ENCODE measurements at places on chromosomes 7 and 10.

GRCh38 chr7:123647106-123647730 is 8.4 kb upstream of the LMOD2 start:
- no peak for DNase-seq

DNA sequence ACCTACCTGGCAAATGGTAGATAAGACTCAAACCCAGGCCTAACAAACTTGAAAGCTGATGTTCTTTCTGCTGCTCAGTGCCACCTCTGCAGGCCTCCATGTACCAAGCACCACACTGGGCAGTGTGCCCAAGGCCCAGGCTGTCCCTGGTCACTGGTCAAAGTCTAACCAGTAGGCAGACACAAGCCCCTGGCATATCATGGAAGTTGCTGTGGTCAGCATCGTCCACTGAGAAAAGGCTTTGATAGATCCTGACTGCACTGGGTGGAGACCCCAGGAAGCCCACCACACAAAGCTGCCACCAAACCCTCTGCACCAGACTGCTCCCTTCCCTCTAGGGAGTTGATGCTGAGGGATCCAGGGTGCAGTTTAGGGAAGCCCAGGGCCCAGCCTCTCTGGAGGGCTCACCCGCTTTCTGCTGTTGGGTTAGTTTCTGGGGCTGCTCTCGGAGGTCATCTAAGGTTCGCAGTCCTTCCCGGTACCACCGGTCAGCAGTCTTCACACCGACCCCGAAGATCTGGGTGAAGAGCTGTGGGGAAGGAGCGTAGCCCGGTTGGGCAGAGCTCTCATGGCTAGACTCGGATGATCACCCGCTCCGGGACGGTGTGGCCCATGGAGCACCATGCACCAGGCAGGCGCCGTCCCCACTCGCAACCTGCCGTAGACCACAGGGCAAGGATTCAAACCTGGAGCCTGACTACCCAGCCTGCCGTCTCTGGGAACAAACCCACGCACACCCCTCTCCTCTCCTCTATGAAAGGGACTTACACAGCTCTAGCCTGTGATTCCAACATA is 6.0 kb downstream of the POLM start:
- no peak for DNase-seq

DNA sequence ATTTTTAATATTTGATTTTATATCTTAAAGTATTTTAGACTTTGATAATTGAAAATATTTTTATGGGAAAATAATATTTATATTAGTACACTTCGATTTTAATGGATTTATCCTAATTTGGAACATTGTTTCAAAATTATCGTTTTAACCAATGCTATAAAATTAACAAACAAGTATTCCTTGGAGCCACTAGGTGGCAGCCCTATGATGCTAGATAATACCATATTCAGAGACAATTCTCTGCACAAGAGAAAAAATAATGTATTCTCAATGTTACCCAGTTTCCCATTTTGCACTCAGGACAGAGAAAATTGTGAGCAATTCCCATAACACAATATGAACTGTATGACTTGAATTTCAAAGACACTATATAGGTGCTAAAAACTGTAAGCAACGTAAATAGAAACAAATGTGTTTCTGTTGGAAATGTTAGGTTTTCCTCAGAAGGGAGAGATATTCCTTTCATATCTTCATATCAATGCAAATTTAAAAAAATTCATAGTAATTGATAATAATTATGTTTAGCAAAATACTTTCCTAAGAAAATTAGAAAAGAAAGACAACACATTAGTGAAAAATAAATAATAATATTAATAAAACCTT is 237.8 kb downstream of the SEMA3E start:
- DNase-seq = no peak

- DNase-seq = no peak
Measured at GRCh38 chr7:114574384-114574783, 159.8 kb downstream of the FOXP2 start.

- no peak for DNase-seq
Measured at GRCh38 chr7:64035388-64035787, 9.8 kb upstream of the ZNF727 start.

DNA sequence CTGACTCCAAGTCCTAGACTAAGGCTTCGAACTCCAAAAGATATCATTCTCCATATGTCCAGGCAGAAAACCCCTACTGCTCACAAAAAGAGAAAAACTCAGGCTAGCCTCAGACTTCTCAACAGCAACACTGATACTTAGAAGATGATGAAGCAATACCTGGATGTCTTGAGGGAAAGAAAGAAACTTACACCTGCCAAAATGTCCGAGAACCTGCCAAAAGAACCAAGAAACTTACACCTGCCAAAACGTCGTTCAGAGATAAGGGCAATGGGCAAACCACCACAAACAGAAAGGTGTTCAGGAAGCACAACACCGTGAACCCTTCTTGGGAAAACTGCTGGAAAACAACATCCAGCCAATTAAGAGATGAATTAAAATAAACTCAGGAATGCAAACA is 15.3 kb downstream of the ABLIM1 start:
- no peak for DNase-seq

DNA sequence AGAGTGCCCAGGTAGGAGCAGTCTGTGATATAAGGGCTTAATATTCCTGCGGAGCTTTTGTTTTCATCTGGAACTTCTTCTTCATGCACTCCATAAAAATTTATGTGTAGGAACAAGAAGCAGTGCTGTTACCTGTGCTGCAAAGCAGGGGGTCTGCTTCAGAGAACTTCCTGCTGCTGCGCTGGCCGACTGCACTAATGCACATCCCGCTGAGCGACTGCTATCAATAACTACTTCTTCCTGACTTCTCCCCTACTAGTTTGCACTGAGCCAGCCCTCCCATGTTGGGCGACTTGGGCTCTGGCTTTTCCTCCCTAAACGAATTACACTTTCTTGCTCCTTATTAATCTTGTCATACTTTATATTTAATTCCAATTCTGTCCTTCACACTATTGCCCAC is 150.3 kb downstream of the NEBL start:
- no peak for DNase-seq

DNA sequence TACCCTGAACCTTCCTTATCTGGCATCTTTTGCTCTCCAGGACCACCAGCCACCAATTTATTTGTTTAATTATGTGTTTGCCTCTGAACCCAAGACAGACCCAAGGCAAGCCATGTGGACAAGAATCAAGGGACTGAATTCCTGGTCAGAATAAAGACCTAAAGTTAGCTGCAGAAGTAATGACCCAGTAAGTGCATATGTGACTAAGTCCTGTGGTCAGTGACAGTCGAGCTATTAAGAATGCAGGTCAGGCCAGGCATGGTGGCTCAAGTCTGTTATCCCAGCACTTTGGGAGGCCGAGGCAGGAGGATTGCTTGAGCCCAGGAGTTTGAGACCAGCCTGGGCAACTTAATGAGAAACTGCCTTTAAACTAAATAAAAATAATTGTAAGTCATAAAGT is 139.4 kb downstream of the CCDC71L start:
- no peak for DNase-seq

DNA sequence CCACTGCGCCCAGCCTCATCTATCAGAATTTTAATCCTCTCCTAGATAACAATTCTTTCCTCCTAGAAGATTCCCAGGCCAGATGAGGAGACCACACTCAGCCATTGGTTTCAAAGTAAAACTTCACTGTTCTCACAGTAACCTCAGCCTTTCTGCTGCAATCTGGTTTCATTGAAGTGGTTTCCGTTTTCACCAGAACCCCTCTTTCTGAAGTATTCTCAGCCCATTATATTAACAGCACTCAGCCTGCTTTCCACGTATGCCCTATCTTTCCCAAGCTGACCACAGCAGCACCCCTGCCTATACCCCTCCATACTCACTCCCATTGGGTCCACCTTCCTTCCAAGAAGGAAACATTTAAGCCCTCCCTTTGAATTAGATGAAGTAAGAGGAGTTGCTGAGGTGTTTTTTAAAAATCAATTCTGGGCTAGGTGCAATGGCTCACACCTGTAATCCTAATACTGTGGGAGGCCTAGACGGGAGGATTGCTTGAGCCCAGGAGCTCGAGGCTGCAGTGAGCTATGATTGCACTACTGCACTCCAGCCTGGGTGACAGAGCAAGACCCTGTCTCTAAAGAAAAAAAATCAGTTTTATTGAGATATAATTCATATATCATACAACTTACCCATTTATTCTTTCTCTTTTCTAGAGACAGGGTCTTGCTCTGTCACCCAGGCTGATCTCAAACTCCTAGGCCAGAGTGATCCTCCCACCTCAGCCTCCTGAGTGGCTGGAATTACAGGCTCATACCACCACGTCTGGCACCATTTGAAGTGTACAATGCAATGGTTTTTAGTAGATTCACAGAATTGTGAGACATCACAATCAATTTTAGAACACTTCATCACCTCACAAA is 11.3 kb downstream of the PLAU start:
- no peak for DNase-seq
